Amniotic epithelial cell (primary cell): ENCODE measurements at places on chromosomes 7 and 10.
A peak's percentile ranks its signal among the peaks of the same experiment; 100 is the strongest.

DNA sequence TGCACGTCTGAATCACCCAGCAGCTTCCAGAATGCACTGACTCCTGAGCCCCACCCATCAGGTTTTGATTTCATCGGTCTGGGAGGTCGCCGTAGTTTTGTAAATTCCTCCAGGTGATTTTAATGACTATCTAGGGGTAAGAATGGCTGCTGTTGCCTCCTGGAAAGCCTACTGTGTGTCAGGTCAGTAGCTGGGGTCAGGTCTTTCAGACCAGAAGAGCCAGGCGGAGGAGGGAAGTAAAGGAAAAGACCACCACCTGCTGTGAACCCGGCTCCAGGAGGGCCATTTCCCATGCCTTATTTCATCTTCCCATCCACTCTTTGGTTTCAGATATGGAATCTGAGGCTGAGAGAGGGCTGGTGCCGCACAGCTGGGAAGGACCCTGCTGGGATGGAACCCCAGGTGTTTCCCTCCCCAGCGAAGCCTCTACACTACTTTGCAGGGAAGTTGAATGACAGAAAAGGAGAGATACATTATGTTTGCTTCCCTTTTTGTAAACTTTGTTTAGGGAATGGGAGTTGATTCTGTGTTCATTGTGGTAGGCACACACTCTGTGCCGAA lies 19.8 kb downstream of the ADAMTS14 start:
- DNase-seq = no peak

GRCh38 chr10:51325649-51326048 lies 251.4 kb downstream of the PRKG1 start:
- no peak for DNase-seq

DNA sequence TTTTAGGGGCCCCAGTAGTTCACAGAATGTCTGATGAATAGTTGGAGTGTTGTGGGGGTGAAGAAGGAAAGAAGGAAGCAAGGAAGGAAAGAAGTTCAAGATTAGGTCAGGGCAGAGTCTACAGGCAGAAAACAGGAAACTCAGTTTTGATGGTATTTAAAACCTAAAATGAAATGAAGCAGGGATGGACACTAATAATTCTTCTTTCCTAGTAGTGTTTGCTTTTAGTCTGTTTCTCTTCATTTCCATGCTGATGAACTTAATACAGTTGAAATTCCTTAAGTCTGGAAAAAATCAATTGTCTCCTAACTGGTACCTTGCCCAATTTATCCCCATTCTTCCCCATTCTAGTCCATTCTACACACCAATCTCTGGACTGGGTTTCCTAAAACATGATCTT lies 59.0 kb upstream of the GSAP start:
- no peak for DNase-seq

- DNase-seq = no peak
These were observed 126.6 kb downstream of the TRRAP start for GRCh38 chr7:99004781-99005500.

GRCh38 chr10:72124989-72125388 lies 36.6 kb upstream of the SPOCK2 start:
- DNase-seq = no peak

DNA sequence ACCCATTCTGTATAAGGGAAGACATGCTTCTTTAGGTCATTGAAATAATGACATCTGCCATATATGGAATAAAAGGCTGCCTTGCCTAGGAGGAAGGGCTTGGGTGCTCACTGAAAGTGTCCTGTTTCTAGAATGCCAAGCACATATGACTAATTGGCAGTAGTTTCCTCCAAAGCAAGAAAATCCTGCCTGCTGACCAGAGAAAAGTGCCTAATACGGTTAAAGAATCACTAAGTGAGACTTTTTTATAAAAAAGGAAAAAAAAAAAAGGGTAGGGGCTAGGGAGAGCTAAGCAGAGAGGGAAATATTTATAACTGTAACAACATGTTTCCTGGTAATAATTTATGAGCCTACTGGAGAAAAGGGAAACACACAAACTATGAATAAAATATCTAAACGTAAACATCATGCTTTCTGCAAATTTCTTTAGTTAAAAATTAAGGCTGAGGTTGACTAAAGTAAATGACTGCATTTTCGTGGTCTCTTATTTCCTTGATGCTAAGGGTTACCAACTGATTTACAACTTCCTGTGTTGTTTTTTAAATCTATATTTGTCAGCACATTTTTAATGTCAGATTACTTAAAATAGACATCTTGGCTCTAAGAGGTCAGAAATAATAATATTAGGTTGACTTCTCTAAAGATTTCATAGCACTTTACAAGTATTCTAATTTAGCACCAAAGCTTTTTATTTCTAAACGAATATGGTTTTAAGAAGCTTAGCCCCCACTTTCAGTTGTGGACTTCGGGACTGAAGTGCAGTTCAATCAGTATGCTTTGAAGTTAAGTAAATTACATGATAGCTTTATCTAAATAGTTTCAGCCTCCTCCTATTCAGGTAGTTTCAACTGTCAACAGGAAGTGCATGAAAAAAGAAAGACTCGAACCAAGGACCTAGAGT lies 89.6 kb downstream of the CABCOCO1 start:
- peak; percentile 38 for DNase-seq

DNA sequence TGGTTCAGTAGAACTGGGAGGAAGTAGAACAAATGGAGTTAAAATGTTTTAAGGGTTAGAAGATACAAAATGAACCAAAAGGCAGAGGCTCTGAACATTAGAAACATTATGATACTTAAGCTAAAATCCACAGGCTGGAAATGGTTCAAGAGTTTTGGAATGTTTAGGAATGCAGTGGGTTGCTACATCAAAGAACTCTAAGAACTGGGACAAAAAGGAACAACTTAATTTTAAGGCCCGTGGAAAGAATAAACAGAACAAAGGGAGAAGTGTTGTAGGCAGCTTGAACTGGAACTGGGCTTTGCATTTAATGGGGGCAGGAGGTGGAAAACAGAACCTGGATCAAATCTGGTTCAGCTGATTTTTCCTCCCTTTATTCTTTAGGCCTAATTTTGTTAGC lies 3.5 kb upstream of the C7orf25 start:
- DNase-seq = peak; percentile 60

DNA sequence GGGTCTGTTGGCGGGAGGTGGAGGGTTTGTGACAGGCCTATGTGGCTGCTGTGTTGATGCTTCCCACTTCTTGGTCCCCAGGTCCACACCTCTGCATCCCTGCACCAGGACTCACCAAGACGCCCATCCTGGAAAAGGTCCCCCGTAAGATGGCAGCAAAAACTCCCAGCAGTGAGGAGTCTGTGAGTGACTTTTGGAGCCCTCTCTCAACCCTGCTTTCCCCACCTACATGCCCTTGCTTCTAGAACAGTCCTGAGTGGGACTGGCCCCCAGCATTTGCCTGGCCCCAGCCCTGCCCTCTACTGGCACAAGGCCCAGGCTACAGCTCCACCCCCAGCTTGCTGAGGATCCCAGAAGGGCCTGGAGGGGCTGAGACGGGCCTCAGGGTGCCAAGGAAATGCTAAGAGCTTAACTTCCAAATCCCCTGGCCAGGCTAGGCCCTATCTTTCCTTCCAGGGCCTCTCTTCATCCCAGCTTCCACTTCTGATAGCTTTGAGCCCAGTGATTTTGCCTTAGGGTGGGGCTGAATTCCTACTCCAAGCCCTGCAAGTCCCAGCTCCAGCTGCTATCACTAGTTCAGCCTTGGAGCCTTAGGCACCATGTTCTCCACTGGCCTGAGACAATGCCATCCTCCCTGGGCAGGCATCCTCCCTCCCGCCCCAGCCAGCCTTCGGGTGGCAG lies 2.7 kb downstream of the CHAT start:
- no peak for DNase-seq
